Activated CD8-positive, alpha-beta memory T cell treated with anti-CD3 and anti-CD28 coated beads for 1 hour (primary cell): ENCODE measurements at places on chromosomes 7 and 10.
A peak's percentile ranks its signal among the peaks of the same experiment; 100 is the strongest.

- no peak for DNase-seq
Measured at GRCh38 chr10:121880895-121881294, 46.9 kb downstream of the ATE1 start.

- DNase-seq: no peak
Measured at GRCh38 chr10:130816116-130816901, 495.2 kb downstream of the TCERG1L start.

DNA sequence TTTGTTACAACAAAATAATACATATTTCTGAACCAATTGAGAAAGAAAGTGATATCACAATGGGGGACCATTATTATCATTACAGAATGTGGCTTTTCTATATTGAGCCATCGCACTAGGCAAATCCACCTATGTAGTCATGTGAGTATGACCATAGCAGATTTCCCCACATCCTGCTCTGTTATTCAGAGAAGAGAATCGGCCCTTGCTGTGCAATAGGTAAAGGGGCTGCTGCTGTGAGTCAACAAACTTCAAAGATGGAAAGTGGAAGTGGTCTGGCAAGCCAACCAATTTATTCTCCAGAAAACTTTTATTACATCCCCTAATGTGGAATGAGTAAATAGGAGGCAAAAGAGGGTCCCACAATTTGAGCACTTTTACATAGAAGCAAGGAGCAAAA lies 573.4 kb downstream of the ETV1 start:
- no peak for DNase-seq

DNA sequence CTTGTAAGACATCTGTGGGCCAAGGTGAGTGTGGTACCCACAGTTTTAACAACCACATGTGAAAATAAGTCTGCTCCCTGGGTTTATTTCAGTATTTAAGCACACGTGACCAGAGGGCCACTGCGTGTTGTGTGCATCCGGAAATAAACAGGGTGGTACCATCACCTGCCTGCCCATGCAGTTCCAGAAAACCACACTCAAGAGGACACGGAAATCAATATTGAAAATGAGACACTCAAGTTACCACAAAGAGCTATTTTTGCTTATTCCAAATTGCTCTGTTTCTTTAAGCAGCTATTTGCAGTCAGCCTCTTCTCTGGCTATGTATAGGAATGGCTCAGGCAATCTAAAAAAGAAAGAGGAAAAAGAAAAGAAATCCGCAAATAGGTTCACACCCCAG lies 71.8 kb upstream of the LOXL4 start:
- no peak for DNase-seq

DNA sequence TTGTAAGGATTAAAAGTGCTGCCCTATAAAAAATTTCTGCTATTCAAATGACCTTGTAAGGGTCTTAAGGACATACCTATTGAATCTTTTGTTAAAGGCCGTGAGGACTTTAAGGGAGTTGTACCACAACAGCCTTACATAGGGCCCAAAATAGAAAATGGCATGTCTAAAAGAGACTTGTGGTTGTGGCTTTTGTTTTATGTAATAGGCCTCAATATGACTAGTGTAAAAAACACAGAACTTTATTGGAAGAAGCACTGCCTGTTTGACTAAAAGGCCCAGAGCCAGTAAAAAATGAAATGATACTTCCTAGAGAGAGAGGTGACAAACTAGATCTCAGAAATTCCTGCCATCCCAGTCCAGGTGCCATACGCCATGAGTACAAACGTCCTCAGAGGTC lies 286.6 kb downstream of the SEMA3D start:
- no peak for DNase-seq

GRCh38 chr7:12757443-12757842 lies 70.0 kb downstream of the ARL4A start:
- DNase-seq: no peak

GRCh38 chr10:4947039-4947634 lies 16.1 kb upstream of the AKR1C1 start:
- no peak for DNase-seq

GRCh38 chr10:105986912-105987635 lies 1177.4 kb downstream of the SORCS1 start:
- DNase-seq: no peak

DNA sequence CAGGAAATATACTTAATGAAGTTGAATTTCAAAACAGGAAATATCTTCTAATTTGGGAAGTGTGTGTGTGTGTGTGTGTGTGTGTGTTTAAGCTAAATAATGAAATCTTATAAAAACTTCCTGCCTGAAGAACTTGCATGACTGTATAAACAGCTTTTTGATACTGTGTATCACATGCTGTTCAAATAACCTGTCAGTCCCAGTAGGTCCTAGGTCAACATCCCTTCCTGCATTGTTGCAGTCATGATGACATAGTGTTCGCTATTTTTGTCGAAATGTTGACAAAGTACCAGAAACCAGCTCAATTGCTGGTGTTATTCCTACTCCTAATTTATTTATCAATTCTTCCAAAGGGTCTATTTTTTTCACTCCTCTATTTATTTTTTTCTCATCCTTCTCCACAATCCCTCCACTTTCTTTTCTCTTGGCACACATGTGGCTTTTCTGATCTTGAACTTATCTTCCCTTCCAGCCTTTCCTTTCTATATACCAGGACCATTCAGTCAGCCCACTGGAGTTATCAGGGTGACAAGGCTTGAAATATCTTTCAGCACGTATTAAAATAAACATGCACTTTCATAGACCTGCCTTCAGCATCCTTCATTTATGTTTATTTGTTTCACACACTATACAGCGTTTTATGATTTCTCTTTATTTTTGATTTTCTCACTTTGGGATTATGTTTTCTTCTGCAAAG lies 115.8 kb downstream of the PLXDC2 start:
- no peak for DNase-seq

DNA sequence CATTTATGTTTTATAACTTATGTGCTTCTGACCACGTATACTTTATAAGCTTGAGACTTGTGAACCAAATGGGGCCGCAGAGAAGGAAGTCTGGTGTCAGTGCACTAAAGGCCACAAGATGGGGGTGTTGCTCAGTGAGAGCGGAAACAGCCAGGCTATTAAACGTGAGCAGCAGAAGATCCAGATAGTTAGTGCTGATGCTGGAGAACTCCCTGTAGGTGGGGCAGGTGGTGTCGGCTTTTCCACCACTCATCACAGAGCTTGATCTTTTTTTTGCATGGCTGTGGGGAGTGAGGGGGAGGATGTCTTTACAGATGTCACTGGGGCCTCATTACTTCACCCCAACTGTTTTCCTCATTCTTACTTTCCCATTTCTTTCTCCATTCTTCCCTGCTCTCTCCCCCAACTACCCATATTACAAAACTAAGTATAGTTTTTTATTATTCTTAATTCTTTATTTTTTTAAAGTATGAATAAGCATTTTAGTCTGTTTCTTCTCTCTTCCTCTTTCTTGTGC lies 34.7 kb downstream of the ACADSB start:
- peak; percentile 0 for DNase-seq

GRCh38 chr7:71691538-71691937 lies 559.6 kb downstream of the GALNT17 start:
- no peak for DNase-seq

DNA sequence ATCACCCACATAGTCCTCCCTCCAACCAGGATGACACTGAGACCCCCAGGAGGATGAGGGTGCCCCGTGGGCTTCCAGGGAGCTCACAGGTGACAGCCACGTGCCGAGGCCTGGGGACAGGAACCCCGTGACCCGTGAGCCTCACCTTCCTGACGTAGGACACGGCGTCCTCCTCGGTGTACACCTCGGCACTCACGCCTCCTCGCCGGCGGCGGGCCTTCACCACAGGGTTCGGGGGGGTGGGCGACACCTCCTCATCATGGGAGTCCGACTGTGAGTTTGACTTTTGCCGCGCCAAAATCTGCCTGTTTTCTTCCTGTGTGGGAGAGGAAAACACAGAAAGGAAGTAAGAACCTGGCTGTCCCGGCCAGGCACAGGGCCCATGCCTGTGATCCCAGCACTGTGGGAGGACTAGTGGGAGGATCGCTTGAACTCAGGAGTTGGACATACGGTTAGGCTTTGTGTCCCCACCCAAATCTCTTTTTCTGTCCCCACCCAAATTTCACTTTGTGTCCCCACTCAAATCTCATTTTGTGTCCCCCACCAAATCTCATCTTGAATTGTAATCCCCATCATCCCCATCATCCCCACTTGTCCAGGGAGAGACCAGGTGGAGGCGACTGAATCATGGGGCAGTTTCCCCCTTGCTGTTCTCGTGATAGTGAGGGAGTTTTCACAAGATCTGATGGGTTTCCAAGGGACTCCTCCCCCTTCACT lies 45.9 kb upstream of the DNAAF5 start:
- no peak for DNase-seq

DNA sequence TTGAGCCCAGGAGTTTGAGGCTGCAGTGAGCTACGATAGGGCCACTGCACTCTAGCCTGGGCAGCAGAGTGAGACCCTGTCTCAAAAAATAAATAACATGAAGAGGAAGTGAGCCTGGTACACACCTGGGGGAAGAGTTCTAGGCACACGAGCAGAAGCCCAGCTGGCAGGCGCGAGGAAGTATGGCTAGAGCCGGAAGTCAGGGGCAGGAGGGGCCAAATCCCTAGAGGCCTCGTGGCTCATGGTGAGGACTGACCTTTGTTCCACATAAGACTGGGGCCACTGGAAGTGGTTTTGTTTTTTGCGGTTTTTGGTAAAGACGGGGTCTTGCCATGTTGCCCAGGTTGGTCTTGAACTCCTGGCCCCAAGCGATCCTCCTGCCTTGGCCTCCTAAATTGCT lies 117.6 kb downstream of the HIP1 start:
- DNase-seq: no peak

- DNase-seq: no peak
Measured at GRCh38 chr10:49632406-49633317, 18.8 kb downstream of the CHAT start.

- DNase-seq: no peak
Measured at GRCh38 chr7:76049295-76049694, 1.4 kb downstream of the MDH2 start.

GRCh38 chr7:137345799-137346449 lies 2.4 kb upstream of the PTN start:
- no peak for DNase-seq

GRCh38 chr10:91843083-91843482 lies 44.9 kb downstream of the TNKS2 start:
- no peak for DNase-seq

- no peak for DNase-seq
Measured at GRCh38 chr10:80409121-80409520, 770 bp downstream of the PRXL2A start.
